Left cardiac atrium (tissue), 4 donors: ENCODE measurements at places on chromosomes 6 and 20. TPM values are rescaled to one million over a fixed set of nuclear protein-coding genes. Genes with fewer than 3 reads are reported as not detected.
A peak's percentile ranks its signal among the peaks of the same experiment; 100 is the strongest.

DNA sequence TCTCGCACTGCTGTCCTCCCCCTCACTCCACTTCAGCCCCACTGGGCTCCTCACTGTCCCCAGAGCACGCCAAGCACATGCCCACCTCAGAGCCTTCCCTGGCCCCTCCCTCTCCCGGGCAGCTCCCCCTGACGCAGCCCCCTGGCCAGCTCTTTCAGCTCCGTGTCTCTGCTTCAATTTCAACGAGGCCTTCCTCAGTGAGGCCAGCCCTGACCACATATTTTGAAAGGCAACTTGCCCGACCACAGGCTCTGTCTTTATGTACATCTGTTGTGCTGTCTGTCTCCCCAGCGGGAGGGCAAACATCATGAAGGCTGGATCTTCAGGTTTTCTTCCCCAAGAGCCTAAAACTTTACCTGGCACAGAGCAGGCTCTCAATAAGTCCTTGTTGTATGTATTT lies 44.6 kb downstream of the JPH2 start:
- no peak for DNase-seq

- DNase-seq, result peak; percentile 52
These were observed 46.8 kb downstream of the PYGB start for GRCh38 chr20:25294459-25295385.

DNA sequence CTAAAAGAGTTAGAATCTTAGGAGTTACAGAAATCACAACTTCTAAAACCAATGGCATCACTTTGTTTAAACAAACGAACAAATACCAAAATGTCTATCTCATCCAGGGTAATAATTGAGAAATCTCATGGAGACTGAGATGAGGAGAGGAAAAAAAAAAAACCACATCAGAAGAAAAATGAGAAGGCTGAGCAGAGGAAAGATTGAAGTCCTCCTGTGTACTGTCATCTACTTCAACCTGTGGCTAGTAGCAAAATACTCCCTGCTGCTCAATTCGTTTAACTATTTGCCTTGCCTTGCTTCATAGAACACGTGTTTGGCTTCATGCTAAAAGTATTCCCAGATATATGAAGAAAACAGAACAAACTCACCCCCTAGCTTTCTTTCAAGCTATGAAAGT lies 143.7 kb downstream of the PDE10A start:
- no peak for DNase-seq

GRCh38 chr6:43504756-43505593 lies 5.2 kb downstream of the LRRC73 start:
- no peak for DNase-seq

DNA sequence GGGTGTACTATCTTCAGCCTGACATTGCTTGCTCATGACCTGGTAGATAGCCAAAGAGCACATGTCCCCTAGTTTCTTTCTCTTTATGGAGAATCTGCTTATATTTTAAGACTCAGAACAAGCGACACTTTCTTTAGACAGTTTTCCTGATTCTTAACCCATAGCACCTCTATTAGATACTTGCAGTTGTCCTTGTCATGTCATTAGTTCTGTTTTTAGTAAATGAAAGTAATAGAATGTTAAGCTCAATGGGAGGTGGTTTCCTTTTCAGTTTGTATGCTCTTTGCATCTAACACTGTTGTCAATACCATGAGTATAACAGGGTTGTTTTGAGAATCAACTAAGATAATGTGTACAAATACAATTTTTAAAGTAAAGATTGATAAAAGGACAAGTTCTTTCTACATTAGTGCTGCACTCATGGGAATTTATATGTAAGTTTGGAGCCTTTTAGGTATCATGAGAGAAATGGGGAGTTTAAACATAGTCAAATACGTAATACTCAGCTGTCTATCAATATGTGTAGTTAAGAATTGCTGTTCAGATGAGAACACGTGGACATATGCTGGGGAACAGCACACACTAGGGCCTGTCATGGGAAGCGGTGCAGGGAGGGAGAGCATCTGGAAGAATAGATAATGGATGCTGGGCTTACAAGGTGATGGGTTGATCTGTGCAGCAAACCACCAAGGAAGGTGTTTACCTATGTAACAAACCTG lies 124.3 kb downstream of the GRM1 start:
- DNase-seq, result no peak

GRCh38 chr6:170137176-170137891 lies 153.5 kb downstream of the DLL1 start:
- peak; percentile 53 for DNase-seq

GRCh38 chr6:155449450-155450239 lies 6.0 kb downstream of the NOX3 start:
- DNase-seq, result no peak

GRCh38 chr6:112004201-112005012 lies 49.5 kb upstream of the CCN6 start:
- DNase-seq, result no peak

- DNase-seq, result peak; percentile 79
These were observed 34.6 kb downstream of the GCNT2 start for GRCh38 chr6:10555625-10556309.

DNA sequence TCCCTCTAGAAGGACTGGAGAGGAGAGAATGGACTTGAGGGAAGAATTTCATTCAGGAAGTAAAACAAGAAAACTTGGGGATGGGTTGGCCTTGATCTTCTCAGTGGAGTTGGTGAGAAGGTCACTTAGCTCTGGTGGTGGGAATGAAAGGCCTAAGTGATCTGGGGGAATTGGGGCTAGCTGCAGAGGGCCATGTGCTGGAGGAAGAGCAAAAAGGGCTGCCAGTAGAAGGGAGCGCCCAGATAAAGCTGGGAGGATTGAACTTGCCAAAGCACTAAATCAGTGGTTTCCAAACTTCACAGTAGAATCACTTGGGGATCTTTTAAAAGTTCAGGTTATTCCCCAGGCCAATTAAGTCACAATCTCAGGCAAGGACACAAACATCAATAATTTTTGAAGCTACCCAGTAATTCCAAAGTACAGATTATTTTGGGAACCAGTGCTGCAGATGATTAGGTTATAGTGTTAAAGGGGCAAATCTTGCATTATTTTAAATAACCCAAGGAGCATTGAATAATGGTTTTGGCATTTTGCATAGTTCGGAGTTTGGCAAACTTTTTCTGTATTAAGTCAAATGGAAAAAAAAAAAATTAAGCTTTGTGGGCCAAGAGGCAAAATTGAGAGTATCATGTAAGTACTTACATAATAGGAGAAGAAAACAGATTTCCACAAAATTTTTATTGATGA lies 36.5 kb upstream of the RFPL4B start:
- no peak for DNase-seq

DNA sequence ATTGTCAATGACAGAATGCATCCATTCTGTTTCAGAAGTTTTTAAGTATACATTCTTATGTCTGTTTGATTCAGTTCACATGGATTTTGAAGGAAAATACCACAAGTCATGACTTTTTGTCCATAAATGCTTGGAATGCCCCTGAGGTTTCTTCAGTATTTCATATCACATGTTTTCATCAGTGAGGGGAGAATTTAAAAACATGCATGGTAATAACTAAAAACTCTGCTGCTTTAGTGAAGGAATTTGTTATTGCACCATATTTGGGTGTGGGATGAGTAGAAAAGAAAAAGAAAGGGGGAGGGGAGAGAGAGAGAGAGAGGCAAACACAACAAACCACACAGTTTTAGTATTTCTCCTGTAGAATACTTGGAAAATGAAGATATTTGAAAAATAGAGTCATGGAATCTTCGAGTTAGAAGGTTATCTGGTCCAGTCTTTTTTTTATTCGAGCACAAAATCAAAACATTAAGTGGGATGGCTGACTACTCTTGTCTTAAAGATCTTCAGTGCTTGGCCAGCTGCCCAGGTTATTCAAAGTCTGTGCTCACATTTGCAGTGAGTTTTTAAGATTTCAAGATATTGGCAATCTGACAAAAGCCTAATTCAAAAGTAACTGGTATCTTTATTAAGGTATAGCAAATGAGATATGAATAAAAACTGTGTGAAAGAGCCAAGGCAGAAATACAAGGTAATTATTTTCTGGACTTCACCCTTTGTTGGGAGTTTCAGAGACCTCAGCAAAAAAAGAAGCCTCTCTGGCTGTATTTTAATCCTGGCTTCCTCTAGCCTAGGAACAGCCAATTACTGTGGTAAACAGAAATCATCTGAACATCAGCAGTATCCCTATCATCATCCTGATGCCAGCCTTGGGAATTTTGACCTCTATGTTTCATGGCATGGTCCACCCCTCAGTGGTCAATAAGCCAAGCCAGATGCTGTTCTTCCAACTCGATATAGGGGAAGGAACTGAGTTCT lies 687.9 kb upstream of the CITED2 start:
- DNase-seq, result peak; percentile 64

GRCh38 chr20:35311409-35311808 lies 19.2 kb upstream of the FAM83C start:
- DNase-seq, result no peak

TTLL9 gene
- 0.13 TPM for total RNA-seq

BPIFB4 gene
- not detected for total RNA-seq

ARMH2 gene
- total RNA-seq, result not detected
